T-helper 9 cell (primary cell): ENCODE measurements at places on chromosomes 7 and 10.
A peak's percentile ranks its signal among the peaks of the same experiment; 100 is the strongest.

GRCh38 chr10:75014516-75015230 lies 96.8 kb upstream of the SAMD8 start:
- no peak for DNase-seq

DNA sequence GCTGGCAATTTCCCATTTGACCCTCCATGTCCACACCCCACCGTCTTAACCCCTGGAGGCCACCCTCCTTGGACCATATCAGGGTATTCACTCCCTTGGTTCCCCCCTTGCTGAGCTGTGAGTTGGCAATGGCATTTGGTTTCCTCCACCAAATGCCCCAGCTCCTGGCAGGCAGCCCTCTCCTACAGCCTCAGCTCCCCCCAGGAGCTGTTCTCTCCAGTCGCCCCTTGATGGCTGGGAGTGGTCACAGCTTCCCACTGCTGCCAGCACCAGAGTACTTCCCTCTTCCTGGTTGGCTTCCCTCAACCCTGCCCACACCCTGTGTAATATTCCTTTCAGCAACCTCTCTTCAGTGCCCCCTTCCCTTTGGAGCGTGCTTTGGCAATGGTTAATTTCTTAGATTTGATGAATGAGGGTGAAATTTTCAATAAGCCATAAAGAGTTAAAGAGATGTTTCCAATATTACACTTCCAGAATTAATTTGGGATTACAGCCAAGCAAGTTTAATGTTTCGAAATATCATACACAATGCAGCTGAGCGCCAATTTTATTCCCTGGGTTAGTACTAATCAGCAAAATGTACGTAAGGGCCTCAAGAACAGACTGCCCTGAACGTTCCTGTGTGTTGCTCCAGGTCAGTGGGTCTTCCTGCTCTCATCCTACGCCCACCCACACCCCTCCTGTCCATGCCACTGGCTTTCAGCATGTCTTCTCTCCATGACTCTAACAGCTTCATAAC lies 207.1 kb upstream of the NFE2L3 start:
- no peak for DNase-seq

DNA sequence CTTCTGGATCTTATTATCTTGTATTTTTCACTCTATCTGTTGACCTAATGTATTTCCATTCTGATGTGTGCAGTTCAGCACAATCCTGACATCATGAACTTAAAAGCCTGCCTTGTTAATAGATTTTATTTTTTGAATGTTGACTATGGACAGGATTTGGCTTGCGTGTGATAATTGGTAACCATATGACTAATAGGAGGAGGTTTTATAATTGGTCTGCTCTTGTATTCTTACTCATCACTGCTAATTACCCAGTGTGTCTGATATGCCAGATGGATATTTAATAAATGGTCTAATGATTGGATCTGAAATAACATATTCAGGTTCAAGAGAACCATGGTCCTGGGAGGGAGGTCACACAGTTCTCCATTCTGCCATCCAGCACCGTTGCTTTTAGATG lies 45.9 kb downstream of the MTURN start:
- DNase-seq = no peak

DNA sequence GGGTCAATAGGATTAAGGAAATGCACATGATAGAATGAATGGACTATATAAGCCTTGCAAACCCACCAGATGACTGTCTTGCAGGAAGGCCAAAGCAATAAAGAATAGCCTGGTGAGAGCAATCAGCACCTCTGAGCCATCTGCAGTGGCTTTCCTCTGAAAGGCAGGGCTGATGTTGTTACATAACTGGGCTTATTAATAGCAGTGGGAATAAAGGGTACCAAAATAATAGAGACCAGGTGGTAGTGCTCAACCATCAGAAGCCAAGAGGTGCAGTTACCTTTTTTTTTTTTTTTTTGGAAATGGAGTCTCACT lies 16.8 kb upstream of the VPS26A start:
- no peak for DNase-seq

- DNase-seq = peak; percentile 27
Observed at GRCh38 chr7:74174606-74175082, 488 bp downstream of the EIF4H start.

DNA sequence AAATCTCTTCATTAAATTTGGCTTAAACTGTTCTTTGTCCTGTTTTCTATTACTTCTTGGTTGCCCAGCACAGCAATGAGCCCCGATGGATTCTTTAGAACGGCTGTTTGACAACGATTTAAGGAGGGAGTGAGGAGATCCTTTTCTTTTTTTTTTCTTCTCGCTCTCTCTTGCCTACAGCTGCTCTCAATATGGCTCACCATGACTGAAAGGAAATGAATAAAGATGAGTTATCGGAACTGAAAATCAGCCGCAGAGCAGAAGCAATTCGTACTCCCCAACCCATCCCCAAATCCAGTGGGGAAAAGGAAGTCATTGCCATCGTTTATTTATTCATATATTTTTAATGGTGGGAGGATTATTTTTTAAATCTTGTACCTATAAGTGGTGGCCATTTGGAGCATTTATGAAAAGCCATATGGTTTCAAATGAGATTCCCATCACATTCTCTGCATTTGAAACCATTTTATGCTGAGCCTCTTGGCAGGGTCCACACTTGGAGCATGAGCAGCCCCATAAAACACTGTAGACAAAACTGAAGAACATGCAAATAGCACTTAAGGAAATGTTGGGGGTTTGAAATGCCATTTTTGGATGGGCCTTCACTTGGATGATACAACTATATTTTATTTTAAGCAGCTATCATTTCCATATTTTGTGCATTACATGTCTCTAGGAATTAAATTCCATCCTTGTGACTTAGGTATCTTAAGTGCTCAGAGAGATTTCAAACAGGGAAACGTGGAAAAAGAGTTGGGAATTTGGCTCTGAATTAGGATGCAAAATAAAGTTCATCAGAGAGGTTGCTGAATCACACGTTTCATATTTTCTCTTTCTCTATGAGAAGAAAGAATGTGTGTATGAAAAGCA lies 107.7 kb upstream of the FZD1 start:
- DNase-seq = no peak

GRCh38 chr10:480928-481552 lies 208.4 kb downstream of the DIP2C start:
- DNase-seq = no peak

GRCh38 chr10:59968705-59969104 lies 62.3 kb upstream of the CCDC6 start:
- no peak for DNase-seq
